ENCODE measurements at places on chromosomes 5 and 9.

GRCh38 chr9:35104586-35104985, 1.7 kb upstream of the STOML2 start:
- no peak for DNase-seq

DNA sequence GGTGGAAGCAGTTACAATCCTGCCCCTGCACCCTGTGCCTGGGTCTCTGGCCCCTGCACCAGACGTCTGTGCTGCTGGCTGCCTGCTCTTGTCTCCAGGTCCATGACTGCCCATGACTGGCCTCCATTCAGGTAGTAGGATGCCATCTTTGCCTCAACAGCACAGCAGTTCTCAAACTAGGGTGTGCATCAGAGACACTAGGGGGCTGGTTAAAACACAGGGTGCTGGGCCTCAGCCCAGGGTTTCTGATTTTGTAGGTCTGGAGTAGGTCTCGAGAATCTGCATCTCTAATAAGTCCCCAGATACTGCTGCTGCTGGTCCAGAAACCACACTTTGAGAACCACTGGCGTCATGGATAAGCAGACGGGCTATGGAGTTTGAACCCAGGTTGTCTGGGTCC, 24.0 kb downstream of the COL15A1 start:
- no peak for DNase-seq

DNA sequence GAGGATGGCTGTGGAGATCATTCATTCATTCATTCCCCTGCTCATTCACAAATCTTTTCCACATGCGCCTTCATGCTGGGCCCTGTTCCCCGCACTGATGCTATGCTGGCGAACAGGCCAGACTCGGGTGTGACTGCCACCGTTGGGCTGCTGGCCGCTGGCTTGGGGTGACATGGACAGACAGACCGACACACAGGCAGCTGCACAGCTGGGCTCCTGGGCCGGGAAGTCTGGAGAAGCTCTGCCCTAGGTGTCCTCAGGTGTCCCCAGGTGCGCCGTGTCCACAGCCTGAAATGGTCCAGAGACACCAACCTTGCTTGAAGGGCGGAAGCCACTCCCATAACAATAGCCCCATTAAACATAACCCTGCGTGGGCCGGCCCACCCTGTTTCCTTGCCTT, 35.0 kb upstream of the BARHL1 start:
- DNase-seq = no peak

DNA sequence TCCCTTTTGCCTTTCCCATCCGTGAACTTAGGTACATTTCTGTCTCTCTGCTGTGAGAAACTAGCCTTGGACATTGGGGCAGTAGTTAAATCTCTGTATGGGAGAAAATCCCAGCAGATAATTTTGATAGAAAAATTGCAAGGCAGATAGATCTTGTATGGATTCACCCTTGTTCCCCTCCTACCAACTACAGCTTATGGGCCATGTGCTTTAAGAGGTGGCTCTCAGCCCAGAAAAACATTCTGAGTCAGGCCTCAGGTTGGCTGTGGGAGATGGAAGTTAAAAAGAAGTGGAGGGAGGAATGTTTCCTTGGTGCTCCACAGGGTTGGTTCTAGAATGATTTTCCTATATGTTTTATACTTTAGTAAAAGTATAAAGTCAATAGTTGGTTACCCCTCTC, 1.4 kb upstream of the KDM3B start:
- no peak for DNase-seq

- DNase-seq = no peak
These were observed 672.1 kb upstream of the CHD1 start for GRCh38 chr5:99600952-99601351.

DNA sequence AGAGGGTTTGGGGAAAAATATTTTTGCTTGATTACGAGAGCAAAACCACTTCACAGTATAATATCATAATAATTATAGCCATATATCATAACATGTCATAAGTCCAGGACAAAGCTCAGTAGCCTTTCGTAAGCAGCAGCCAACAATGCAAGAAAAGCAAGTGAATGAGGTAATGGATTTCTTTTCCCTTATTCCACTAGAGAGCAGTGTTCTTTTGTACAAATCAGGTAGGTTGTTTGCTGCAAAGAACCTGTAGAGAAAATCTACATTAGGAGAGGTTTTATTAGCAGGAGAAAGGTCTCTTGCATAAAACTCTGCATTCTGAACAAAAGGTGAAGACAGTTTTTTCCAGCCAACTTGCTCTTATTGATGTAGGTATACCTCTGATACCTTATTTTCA, 1033.4 kb downstream of the TLE4 start:
- no peak for DNase-seq

GRCh38 chr5:1135696-1136525, 24.0 kb upstream of the SLC12A7 start:
- no peak for DNase-seq

- DNase-seq = no peak
These were observed 318.7 kb downstream of the TMEM161B start for GRCh38 chr5:87949676-87950631.

DNA sequence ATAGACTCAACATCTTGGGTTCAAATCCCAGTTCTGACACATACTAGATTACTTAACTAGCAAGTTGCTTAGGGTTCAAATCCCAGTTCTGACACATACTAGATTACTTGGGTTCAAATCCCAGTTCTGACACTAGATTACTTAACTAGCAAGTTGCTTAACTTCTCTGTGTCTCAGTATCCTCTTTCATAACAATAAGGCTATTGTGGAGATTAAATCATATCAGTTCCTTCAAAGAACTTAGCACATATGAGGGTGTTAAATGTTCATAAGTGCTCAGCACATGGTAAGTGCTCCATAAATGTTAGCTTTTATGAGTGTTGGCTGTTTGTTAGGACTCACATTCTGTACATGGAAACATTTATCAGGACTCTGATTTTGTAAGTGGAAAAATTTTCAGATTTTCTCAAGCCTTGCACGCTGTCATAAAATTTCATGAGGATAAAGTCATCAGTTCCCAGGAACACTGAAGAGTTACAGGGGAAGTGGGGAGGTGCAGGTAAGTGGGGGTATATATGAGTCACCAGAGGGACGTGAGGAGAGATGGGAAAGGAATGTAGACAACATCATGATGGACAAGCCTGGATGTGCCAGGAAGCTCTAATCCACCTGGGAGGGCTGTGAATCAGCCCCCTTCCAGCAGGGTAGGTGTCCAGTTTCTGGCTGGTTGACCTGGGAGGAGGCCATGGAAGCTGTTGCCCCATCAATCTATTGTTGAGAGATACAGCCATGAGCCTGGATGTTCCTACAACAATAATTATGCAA, 532.2 kb upstream of the WWC1 start:
- no peak for DNase-seq

DNA sequence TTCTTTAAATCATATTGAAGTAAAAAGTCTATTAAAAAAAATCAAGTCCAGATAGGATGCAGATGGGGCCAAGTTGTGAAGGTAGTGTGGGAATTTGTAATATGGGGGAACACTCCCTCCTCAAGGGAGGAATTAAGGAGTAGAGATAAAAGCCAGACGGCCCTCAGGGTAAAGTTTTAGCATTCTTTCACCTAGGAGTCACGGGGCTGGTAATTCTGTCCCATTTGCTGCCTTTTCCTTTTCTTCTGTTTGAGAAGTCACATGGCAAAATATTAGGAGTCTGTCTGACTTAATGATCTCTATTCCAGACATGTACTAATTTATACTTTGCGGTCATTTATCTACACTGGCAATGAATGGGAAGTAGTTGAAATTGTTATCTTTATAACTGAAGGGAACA, 61.9 kb downstream of the SNX24 start:
- DNase-seq = no peak

DNA sequence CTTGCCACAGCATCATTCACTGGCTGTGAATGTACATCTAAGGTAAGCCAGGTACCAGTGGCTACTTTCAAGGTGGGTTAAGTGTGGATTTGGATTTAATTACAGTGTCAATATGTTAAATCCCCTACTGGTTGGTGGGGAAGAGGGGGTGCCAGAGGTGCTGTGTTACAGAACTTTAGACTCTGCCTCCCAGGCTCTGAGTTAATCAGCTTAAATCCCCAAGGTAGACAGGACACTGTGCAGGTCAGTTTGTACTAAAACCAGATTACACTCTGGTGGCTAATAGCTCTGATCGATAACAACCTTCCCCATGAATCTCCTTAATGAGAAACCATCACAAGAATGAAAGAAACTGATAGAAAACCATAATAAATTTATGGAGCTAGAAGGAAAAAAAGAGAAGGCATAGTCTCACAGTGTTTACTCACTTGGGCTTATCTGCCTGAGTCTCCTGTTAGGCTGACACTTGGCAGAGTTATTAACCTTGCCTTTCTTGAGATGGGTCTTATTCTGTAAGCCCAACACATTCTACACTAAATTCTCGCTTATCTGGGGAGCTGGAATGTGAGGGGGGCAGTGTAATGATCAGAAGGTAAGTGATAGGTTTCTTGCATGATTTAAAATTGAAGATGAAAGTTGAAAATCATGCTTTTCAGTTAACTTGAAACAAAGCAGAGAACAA, 106.8 kb downstream of the LMNB1 start:
- no peak for DNase-seq

DNA sequence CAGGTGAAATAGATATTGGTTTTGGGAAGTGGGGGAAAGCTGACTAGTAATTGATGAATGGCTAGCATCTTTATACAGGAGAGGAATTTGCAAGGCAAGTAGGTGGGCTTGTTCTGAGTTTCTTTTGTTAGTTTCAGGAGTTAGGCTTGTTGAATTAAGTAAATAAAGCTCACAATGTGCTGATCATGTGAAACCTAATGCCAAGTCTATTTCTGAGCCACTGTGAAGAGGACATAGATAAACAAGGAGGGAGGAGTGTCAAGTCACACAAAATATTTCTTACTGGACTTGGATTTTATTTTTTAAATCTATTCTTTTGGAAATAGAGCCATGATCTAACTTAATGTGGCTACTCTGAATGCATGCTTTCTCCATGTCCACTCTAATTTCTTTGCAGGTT, 19.9 kb downstream of the GDA start:
- no peak for DNase-seq

DNA sequence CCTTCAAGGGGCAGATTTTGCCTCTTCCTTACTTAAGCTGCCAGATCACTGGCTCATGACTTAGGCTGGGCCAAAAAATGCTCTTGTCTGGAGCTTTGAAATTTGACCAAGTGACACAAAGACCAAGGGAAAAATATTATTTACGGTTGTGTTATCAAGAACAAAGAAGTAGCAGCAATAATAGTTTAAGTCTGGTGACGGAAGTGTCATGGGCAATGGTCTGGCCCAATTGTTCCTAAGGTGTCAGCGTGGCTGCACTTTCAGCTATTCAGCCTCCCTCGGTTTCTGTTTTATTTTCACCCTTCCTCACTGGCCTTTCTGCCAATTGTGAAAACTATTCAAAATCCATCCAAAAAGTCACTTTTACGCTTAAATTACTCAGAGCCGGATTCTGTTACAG, 185.3 kb downstream of the CDH18 start:
- DNase-seq = no peak

- no peak for DNase-seq
These were observed 149.8 kb downstream of the NR2F1-AS1 start for GRCh38 chr5:93431250-93431649.

DNA sequence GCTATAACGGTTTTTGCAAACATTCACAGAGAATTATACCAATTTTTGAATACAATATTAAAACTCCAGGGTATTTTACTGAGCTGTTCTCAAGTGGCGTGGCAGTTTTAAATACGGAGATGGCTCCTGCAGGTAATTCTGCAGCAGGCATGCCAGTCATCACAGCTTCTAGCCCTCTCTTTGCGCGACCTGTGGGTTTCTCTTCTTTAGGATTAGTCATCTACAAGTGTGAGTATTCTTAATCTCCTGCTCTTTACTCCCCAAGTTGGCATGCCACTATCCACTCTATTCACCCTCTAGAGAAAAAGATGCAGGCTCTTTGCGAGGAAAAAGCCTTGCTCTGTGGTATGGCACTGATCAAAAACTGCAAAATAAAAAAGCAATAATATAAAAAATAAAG, 43.9 kb downstream of the ANKRD31 start:
- DNase-seq = no peak

GRCh38 chr9:134130503-134131375, 5.1 kb upstream of the WDR5 start:
- DNase-seq = no peak

DNA sequence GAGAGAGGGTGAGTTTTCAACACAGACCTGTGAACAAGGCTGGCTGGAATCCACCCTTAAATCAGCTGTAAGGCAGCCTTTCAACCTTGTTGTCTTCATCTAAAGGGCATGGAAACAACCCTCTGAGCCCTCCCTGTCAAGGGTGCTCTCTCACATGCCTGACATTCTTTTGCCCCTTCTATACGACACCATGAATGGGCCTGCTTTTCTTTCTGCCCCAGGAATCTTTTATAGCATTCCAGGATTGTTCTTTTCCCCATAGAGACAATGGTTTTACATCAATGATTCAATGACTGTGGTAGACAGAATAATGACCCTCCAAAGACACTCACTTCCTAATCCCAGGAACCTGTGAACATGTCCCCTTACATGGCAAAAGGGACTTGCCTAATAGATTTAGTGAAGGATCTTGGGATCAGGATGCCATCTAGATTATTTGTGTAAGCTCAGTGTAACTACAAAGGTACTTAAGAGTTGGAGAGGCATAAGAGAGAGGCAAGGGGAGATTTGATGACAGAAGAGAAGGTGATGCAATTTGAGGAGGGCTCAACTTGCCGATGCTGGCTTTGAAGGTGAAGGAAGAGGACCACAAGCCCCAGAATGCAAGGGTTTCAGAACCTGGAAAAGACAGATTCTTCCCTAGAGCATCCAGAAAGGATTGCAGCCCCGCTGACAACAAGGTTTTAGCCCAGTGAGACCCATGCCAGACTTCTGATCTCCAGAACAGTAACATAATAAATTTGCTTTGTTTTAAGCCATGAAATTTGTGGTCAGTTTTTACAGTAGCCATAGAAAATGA, 29.2 kb upstream of the HMHB1 start:
- no peak for DNase-seq
